NCI-H2171 treated with DMSO at 0.1 percent for 48 hours (cell line): ENCODE measurements at places on chromosomes 1 and 21.

- DNase-seq = peak; percentile 39
These were observed 27.4 kb downstream of the C1orf116 start for GRCh38 chr1:207004931-207005830.

DNA sequence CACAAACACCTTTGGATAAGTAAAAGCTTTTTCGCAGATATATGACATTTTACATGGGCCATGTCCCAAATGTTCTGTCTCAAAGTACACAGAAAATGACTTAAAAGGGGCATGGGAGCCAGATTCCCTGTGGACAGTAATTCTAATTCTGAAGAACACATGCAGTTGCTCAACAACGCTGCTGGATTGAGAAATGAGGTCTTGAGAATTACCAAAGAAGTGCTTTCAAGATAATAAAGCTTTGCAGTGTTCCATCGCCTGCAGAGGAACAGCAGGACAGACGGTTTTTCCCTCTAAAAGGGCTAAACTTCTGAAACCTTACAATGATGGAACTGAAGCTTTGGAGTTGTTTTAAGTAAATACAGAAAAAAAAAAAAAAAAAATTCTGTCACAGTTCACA is 55.3 kb upstream of the HSPA13 start:
- no peak for DNase-seq

- DNase-seq = peak; percentile 38
These were observed 950 bp upstream of the EVA1C start for GRCh38 chr21:32411350-32412161.

DNA sequence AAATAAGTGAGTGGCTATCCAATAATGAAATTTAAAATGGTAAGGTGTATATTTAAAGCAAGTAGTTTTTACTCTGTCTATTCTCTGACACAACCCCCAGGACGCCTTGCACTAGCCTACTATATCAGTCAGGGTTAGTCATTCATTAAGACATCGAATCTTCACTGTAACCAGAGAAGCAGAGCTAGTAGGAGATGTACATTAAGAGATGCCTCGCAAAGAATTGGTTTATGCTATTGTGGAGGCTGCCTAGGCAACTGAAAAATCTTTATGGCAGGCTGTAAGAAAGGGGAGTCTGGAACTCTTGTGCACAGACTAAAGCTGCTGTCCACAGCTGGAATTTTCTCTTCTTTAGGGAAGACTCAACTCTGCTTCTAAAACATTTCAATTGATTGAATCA is 28.8 kb downstream of the NTNG1 start:
- no peak for DNase-seq

- DNase-seq = no peak
These were observed 78.9 kb downstream of the DENND1B start for GRCh38 chr1:197696372-197696771.

DNA sequence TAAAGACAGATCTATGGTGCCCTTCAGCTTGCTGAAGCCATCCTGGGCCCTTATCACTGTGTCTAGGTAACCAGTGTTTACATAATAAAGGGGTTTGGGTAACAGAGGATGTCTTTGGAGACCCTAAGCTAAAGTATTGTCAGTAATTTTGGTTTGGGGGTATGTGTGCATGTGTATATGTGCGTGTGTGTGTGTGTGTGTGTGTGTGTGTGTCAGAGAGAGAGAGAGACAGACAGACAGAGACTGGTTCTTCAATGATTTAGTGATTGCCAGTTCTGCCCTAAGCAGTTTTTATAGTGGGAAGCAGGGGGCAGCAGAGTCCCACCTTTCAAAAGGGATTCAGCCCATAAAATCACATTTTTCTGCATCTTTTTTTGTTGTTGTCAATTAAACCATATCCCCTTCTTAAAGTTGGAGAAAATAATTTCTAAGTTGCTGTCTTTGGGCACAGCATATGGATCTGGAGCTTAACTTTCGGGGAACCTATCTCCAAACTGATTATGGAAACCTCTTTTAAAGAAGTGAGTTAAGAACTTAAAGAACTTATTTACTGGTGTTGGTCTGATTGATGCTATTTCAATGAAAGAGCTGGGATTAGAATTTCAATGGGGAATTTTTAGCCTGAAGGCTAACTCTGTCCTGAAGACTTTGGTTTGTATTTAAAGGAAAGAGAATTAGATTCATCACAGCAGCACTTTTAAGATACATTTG is 51.1 kb downstream of the ZNF326 start:
- DNase-seq = peak; percentile 20

GRCh38 chr21:31145274-31145673 is 107.0 kb upstream of the KRTAP19-8 start:
- no peak for DNase-seq

GRCh38 chr1:178630417-178630816 is 94.6 kb upstream of the RALGPS2 start:
- DNase-seq = no peak
